ENCODE measurements at places on chromosomes 3 and 15. TPM values are rescaled to one million over a fixed set of nuclear protein-coding genes. Genes with fewer than 3 reads are reported as not detected.

The STARD9 gene
- 8.8 TPM for total RNA-seq

The EPHB1 gene
- total RNA-seq, result 1.8 TPM

The CYP8B1 gene
- total RNA-seq, result not detected

The TRH gene
- total RNA-seq, result not detected

The GOLGA6B gene
- total RNA-seq, result not detected

The PIERCE2 gene
- 0.60 TPM for total RNA-seq

The SLC9A9 gene
- 13.8 TPM for total RNA-seq

The C3orf22 gene
- total RNA-seq, result not detected

The STOML1 gene
- 12.0 TPM for total RNA-seq

The CCDC14 gene
- total RNA-seq, result 55.5 TPM

The LDHAL6B gene
- total RNA-seq, result not detected

The OSTN gene
- not detected for total RNA-seq

The NR2E3 gene
- not detected for total RNA-seq

The UQCC5 gene
- 11.7 TPM for total RNA-seq

The ZNF80 gene
- total RNA-seq, result 0.10 TPM

The SERINC4 gene
- total RNA-seq, result 0.50 TPM

The KLHL24 gene
- total RNA-seq, result 19.2 TPM

The ISL2 gene
- 0.54 TPM for total RNA-seq

The ROBO1 gene
- total RNA-seq, result 0.62 TPM

The GOLGA6A gene
- total RNA-seq, result not detected

The ACAN gene
- not detected for total RNA-seq

The DAZL gene
- not detected for total RNA-seq

The BCHE gene
- total RNA-seq, result not detected

The GOLGA6L10 gene
- total RNA-seq, result 0.54 TPM

The SERF2 gene
- 981 TPM for total RNA-seq

The PYDC2 gene
- not detected for total RNA-seq

The UQCRC1 gene
- 150 TPM for total RNA-seq

The DOCK3 gene
- total RNA-seq, result 1.1 TPM

The GOLGA8T gene
- total RNA-seq, result not detected

The RPL35A gene
- 926 TPM for total RNA-seq

The CHCHD4 gene
- 13.2 TPM for total RNA-seq

The NANOGP8 gene
- total RNA-seq, result not detected

The IL12A gene
- 0.17 TPM for total RNA-seq

The INSYN1 gene
- total RNA-seq, result not detected

The TMEM202 gene
- not detected for total RNA-seq

The ALCAM gene
- 4.5 TPM for total RNA-seq

The LRRIQ4 gene
- total RNA-seq, result not detected

The GOLGA6L7 gene
- total RNA-seq, result not detected

The SLC6A1 gene
- not detected for total RNA-seq

The AADACL2 gene
- not detected for total RNA-seq

The CCNL1 gene
- 220 TPM for total RNA-seq

The SERPINI2 gene
- not detected for total RNA-seq

The LCTL gene
- total RNA-seq, result not detected
